Adipose tissue (tissue), 3 donors: ENCODE measurements at places on chromosomes 11 and 22. TPM values are rescaled to one million over a fixed set of nuclear protein-coding genes. Genes with fewer than 3 reads are reported as not detected.

Gene ACTN3
- polyA plus RNA-seq: not detected

Gene GGTLC2
- not detected for polyA plus RNA-seq

Gene OSM
- 0.45 TPM for polyA plus RNA-seq

Gene OR10V1
- polyA plus RNA-seq: not detected

Gene BBS1
- polyA plus RNA-seq: 15.5 TPM

Gene PRRG4
- polyA plus RNA-seq: 1.8 TPM

Gene SAA2
- polyA plus RNA-seq: 920 TPM

Gene PLAAT5
- polyA plus RNA-seq: 11.1 TPM

Gene CCDC87
- polyA plus RNA-seq: 0.04 TPM

Gene IGLL1
- polyA plus RNA-seq: not detected

Gene APOBEC3G
- polyA plus RNA-seq: 2.9 TPM

Gene OR4C3
- not detected for polyA plus RNA-seq

Gene LRRC32
- polyA plus RNA-seq: 99.7 TPM

Gene KCTD14
- polyA plus RNA-seq: 3.4 TPM

Gene HOATZ
- not detected for polyA plus RNA-seq

Gene VPS11
- polyA plus RNA-seq: 30.7 TPM

Gene FOSL1
- 1.5 TPM for polyA plus RNA-seq

Gene IFTAP
- 45.0 TPM for polyA plus RNA-seq

Gene OR6T1
- not detected for polyA plus RNA-seq

Gene OR8D1
- not detected for polyA plus RNA-seq

Gene CSF2RB
- polyA plus RNA-seq: 4.9 TPM

Gene FERMT3
- 5.6 TPM for polyA plus RNA-seq

Gene BTG4
- not detected for polyA plus RNA-seq

Gene CAVIN3
- 78.6 TPM for polyA plus RNA-seq

Gene NADSYN1
- polyA plus RNA-seq: 30.6 TPM

Gene MPZL2
- 12.3 TPM for polyA plus RNA-seq

Gene TIGD3
- polyA plus RNA-seq: 0.08 TPM

Gene MRGPRF
- polyA plus RNA-seq: 34.5 TPM

Gene KCNJ4
- not detected for polyA plus RNA-seq

Gene MYOD1
- polyA plus RNA-seq: not detected

Gene KCNK4
- polyA plus RNA-seq: not detected

Gene HTR3B
- polyA plus RNA-seq: not detected

Gene GAL
- polyA plus RNA-seq: 1.7 TPM

Gene CDC45
- polyA plus RNA-seq: 1.9 TPM

Gene LRRC74B
- polyA plus RNA-seq: not detected

Gene OR52N1
- polyA plus RNA-seq: not detected

Gene OR5B21
- not detected for polyA plus RNA-seq

Gene SEZ6L
- not detected for polyA plus RNA-seq

Gene RNF215
- polyA plus RNA-seq: 11.2 TPM
